IMR-90 (cell line): ENCODE measurements at places on chromosomes 7 and 10.
A peak's percentile ranks its signal among the peaks of the same experiment; 100 is the strongest.

DNA sequence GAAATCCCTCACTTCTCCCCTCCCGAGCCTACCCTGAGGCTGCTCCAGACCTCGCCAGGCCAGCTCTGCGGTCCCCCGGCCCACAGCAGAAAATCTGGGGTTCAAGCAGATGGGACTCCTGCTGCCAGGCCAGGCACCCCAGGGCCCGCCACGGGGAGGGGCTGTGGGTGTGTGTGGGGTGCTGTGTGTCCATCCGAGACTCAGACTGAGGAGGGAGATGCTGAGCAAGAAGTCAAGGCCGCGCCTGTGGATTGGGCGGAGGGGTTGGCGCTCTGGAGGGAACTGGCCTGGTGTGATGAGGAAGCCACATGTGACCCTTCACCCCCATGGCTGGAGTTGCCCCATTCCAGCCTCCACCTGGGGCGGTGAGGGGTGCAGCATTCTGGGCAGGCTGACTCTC lies 51.1 kb downstream of the YKT6 start:
- no peaks in the 10 kb centered on the region for H3K4me1 ChIP-seq
- H3K27ac ChIP-seq, result no peak overlapping the region
- H3K27me3 ChIP-seq, result peaks cover 2% of the 10 kb centered on the region; the same call in 1 of the 2 replicates
- no peak overlapping the region for H3K4me3 ChIP-seq
- no peaks in the 10 kb centered on the region for H3K36me3 ChIP-seq
- no peak for DNase-seq

GRCh38 chr7:51114501-51114900 lies 202.1 kb downstream of the COBL start:
- no peak overlapping the region for H3K27ac ChIP-seq
- no peaks in the 10 kb centered on the region for H3K4me1 ChIP-seq
- no peaks in the 10 kb centered on the region for H3K27me3 ChIP-seq
- no peak for DNase-seq
- H3K36me3 ChIP-seq, result no peaks in the 10 kb centered on the region

- no peak overlapping the region for H3K4me3 ChIP-seq
- DNase-seq, result peak; percentile 54
- H3K27me3 ChIP-seq, result peaks cover 42% of the 10 kb centered on the region
- no peaks in the 10 kb centered on the region for H3K4me1 ChIP-seq
- no peaks in the 10 kb centered on the region for H3K36me3 ChIP-seq
- no peak overlapping the region for H3K27ac ChIP-seq
Measured at GRCh38 chr7:45143616-45144015, 14.0 kb upstream of the RAMP3 start.

- no peak overlapping the region for H3K4me3 ChIP-seq
- DNase-seq, result no peak
- H3K36me3 ChIP-seq, result no peaks in the 10 kb centered on the region
- H3K27me3 ChIP-seq, result no peaks in the 10 kb centered on the region
- H3K27ac ChIP-seq, result no peak overlapping the region
- H3K4me1 ChIP-seq, result peaks cover 3% of the 10 kb centered on the region
Measured at GRCh38 chr10:5816170-5816569, 2.9 kb upstream of the GDI2 start.

GRCh38 chr10:125155101-125155500 lies 5.3 kb downstream of the CTBP2 start:
- no peak for DNase-seq
- H3K27me3 ChIP-seq, result no peaks in the 10 kb centered on the region
- H3K4me3 ChIP-seq, result no peak overlapping the region

- H3K27me3 ChIP-seq, result no peaks in the 10 kb centered on the region
- DNase-seq, result no peak
- no peaks in the 10 kb centered on the region for H3K4me1 ChIP-seq
Measured at GRCh38 chr10:121138918-121139317, 287.8 kb downstream of the WDR11 start.

- H3K4me3 ChIP-seq, result no peak overlapping the region
- no peaks in the 10 kb centered on the region for H3K27me3 ChIP-seq
- peak; percentile 7 for DNase-seq
- no peak overlapping the region for H3K27ac ChIP-seq
Measured at GRCh38 chr7:107441581-107442422, 28.1 kb upstream of the GPR22 start.

- no peak for DNase-seq
- H3K27me3 ChIP-seq, result peaks cover 3% of the 10 kb centered on the region; the same call in 1 of the 2 replicates
- no peak overlapping the region for H3K27ac ChIP-seq
- no peak overlapping the region for H3K4me3 ChIP-seq
- H3K4me1 ChIP-seq, result no peaks in the 10 kb centered on the region
- H3K36me3 ChIP-seq, result no peaks in the 10 kb centered on the region
Measured at GRCh38 chr7:39035903-39036302, 58.2 kb downstream of the POU6F2 start.

DNA sequence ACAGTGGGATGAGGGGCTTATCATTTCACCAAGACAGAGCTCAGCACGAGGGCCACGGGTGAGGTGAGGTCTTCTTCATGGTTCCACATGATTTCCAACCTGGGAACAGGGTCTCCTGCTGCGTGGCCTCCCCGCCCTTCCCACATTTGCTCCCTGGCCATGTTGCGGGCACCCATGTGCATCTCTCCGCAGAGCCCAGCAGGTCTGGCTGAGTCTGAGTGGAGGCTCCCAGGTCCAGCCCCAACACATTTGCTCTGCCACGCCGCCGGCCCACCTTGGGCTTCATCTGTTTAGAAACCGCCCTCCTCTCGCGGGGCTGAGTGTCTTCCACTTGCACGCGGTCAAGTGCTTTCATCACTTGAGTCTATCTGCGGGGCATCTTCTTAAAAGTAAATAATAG lies 14.8 kb upstream of the PRKAR1B start:
- no peak for DNase-seq
- H3K27me3 ChIP-seq, result no peaks in the 10 kb centered on the region
- peaks cover 21% of the 10 kb centered on the region for H3K36me3 ChIP-seq
- H3K4me3 ChIP-seq, result no peak overlapping the region

- peaks cover 10% of the 10 kb centered on the region for H3K36me3 ChIP-seq
- H3K27me3 ChIP-seq, result no peaks in the 10 kb centered on the region
- DNase-seq, result no peak
- H3K4me3 ChIP-seq, result no peak overlapping the region
Measured at GRCh38 chr10:61973169-61973568, 71.7 kb downstream of the ARID5B start.

- H3K36me3 ChIP-seq, result no peaks in the 10 kb centered on the region
- no peaks in the 10 kb centered on the region for H3K4me1 ChIP-seq
- H3K27me3 ChIP-seq, result no peaks in the 10 kb centered on the region
- no peak overlapping the region for H3K27ac ChIP-seq
- no peak overlapping the region for H3K4me3 ChIP-seq
- no peak for DNase-seq
Measured at GRCh38 chr7:86776136-86776535, 132.4 kb downstream of the GRM3 start.

DNA sequence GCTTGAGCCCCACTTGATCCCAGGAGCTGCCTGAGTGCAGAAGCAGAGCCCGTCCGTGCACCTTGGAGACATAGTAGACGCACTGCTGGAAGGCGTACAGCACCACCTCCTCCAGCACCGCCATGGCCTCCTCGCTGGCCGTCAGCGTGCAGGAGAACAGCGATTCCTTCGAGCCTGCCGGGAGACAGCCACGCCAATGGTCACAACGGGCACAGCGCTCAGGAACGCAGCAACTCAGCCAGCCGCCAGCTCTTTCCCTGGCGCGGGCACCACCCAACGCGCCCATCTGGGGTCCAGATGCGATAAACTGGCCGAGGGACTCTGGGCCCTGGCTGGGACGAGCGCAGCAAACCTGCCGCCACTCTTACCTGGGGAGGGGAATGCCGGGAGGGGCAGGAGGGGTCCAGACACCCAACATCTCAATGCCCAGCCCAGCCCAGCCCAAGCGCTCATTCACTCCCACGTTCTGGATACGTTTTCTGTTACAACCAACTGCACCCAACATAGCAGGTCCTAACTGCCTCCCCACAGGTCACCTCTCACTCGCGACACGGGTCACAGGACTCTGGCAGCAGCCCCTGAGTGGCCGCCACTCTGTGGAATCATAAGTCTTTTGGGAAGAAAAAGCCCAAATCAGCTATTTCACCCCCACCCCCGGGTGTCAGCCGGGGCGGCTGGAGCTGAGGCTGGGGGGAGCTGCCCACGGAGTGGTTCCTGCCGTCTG lies 41.9 kb downstream of the AP5Z1 start:
- H3K4me1 ChIP-seq, result no peaks in the 10 kb centered on the region
- H3K36me3 ChIP-seq, result no peaks in the 10 kb centered on the region
- no peaks in the 10 kb centered on the region; the same call in 1 of the 2 replicates for H3K27me3 ChIP-seq
- DNase-seq, result no peak

DNA sequence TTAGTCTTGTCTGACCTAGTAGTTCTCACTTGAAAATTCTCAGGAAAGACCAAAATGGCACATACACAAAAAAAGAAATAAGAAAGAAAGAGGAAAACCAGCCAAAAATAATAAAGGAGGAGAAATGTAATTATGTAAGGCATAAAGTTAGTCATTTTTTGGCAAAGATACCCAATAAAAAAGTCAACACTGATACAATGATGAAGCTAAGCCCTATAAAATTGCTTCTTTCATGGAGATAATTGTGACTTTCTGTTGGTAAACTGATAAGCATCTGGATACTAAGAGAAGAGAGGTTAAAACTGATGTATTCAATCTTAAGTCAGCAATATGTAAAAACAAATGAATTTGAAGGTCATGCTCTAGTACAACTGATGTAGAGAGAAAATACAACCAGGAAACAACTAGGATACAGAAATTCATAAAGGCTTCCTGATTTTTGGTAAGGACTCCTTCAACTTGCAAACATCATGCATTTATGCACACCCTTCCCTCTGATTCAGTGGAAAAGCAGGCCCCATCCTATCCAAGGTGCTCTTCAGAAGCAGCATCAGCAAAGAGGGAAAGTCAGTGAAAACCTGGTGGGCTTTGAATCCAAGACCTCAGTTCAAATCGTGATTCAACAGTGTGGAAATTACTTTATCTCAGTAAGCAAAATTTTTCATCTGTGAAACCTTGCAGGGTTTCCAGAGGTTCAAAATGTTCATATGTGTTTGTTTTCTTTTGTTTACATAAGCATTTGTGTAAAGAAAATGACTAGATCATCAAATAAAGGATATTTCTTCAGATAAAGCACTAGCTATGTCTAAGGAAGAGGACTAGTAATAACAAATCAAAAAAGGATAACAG lies 32.6 kb downstream of the IMMP2L start:
- H3K27me3 ChIP-seq, result no peaks in the 10 kb centered on the region
- no peak overlapping the region for H3K27ac ChIP-seq
- H3K36me3 ChIP-seq, result no peaks in the 10 kb centered on the region
- H3K4me1 ChIP-seq, result no peaks in the 10 kb centered on the region
- DNase-seq, result peak; percentile 5

- no peaks in the 10 kb centered on the region for H3K27me3 ChIP-seq
- H3K4me3 ChIP-seq, result no peak overlapping the region
- peak; percentile 93 for DNase-seq
- peaks cover 3% of the 10 kb centered on the region; the same call in 1 of the 2 replicates for H3K36me3 ChIP-seq
- peaks cover 12% of the 10 kb centered on the region for H3K4me1 ChIP-seq
- peak overlapping the region; percentile 65; the same call in 1 of the 2 replicates for H3K27ac ChIP-seq
Measured at GRCh38 chr7:155665957-155666287, 21.5 kb downstream of the RBM33 start.

DNA sequence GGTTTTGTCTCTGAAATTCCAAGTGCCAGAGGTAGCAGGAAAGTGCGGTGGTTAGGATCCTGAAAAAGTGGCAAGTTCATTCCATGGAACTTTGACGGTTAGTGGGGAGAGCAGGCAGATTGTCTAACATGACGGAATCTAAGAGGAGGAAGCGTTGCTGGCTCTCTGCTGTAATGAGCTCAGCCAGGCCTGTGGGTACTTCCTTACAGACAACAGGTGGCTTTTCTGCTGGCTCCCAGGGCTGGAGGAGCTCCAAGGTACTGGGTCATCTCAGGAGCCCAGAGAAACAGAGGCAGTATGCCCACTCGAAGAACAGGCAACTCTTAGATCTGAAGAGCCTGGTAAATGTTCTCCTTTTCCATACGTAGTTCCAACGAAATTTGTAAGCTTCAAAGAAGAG lies 3.1 kb upstream of the AIFM2 start:
- H3K4me3 ChIP-seq, result no peak overlapping the region
- peaks cover 16% of the 10 kb centered on the region for H3K4me1 ChIP-seq
- no peak for DNase-seq
- H3K27ac ChIP-seq, result no peak overlapping the region
- H3K27me3 ChIP-seq, result no peaks in the 10 kb centered on the region
- peaks cover 10% of the 10 kb centered on the region for H3K36me3 ChIP-seq

DNA sequence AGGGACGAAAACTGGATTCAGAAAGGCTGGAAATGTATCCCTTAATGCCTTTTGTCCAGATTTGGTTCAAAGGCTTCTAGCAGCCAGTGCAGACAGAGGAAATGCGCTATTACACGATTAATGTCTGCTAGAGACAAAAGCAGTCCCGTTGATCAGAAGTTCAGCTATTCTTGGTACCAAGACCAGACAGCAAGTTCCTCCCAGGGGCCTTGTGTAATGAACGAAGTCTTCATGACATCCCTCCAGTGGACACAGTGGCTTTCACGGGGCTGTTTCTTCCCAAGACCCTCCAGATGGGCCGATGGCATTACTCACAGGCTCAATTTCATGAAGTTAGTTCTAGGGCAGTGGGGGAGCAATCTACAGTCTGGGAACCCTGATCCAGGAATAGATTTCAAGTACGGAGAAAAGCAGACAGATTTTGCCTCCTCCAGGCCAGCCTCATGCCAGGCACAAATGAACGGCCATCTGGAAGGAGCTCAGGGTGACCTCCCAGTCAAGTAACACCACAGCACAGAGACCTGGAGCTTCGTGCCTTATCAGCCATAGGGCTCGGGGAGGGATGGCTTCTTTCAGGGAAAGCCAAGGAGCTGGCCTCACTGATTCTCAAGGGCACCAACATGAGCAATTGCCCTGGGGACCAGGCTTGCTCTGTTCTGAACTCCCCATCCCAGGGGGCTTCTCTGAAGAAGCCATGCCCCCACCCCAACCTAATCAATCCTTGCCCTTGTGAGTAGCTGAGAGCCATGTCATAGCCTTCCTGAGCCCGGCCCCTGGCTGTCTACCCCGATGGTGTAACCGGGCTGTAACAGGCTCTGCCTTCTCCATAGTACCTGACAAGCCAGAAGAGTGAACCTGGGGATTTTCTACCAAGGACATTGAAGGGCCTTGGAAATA lies 101.1 kb downstream of the PRKAG2 start:
- no peak overlapping the region for H3K27ac ChIP-seq
- no peaks in the 10 kb centered on the region for H3K4me1 ChIP-seq
- no peak overlapping the region for H3K4me3 ChIP-seq
- no peak for DNase-seq

- H3K4me3 ChIP-seq, result no peak overlapping the region
- H3K4me1 ChIP-seq, result no peaks in the 10 kb centered on the region
- no peaks in the 10 kb centered on the region for H3K27me3 ChIP-seq
- no peak for DNase-seq
Measured at GRCh38 chr7:118863966-118864365, 639.5 kb downstream of the ANKRD7 start.

GRCh38 chr10:13340068-13340467 lies 8.0 kb downstream of the SEPHS1 start:
- peaks cover 4% of the 10 kb centered on the region; the same call in 1 of the 2 replicates for H3K4me1 ChIP-seq
- no peak for DNase-seq
- no peak overlapping the region for H3K4me3 ChIP-seq
- no peaks in the 10 kb centered on the region for H3K27me3 ChIP-seq
- no peak overlapping the region for H3K27ac ChIP-seq
- peaks cover 18% of the 10 kb centered on the region for H3K36me3 ChIP-seq
